ENCODE measurements at places on chromosomes 16 and 17.

GRCh38 chr17:16989230-16989952, 17.5 kb upstream of the TNFRSF13B start:
- DNase-seq = no peak

GRCh38 chr16:57304169-57305061, 19.9 kb upstream of the PLLP start:
- no peak for DNase-seq

DNA sequence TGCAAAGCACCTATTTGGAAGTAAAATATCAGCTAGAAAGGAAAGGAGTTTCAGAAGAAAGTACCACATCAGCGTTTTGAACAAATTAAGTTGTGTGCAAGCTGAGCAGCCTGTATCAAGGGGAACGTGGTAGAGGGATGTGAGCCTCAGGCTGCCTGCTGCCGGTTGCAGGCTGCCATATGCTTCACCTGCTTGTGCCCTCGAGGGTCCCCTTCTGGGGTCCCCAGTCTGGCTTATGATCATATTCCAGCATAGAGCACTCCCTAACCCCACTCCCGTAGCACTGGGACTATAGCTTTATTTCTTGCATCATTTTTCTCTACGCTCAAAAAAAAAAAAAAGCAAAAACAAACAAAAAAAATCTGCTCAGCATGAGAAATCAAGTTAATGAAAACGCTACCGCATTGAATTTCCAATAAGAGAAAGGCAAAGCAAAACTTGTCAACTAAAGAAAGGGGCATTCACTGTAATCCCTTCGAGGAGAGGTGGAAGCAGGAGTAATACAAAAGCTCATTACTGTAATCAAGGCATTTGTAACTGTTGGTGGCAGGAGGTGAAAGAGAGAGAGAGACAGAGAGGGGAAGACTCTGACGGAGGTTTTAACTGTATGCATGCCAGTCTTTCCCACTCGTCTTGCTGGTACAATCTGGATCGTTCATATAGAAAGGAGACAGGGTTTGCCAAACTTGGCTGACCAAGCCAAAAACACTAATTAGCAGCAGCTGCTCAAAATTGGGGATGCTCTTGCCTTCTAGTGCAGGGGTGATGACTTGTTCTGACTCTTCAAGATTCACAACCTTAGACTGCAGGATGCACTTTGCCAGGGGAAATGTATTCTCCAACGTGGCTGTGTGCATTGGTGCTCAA, 258.2 kb upstream of the HSBP1 start:
- DNase-seq = no peak

DNA sequence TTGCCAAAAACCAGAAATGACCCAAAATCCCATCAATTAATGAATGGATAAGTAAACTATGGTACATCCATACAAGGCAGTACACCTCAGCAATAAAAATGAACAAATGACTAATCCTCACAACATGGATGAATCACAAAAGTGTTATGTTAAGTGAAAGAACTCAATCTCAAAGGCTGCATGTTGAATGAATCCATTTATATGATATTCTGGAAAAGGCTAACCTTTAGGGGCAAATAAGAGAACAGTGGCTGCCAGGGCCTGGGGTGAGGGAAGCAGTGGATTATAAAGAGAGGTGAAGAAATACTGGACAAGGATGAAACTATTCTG, 46.1 kb upstream of the MSI2 start:
- no peak for DNase-seq

DNA sequence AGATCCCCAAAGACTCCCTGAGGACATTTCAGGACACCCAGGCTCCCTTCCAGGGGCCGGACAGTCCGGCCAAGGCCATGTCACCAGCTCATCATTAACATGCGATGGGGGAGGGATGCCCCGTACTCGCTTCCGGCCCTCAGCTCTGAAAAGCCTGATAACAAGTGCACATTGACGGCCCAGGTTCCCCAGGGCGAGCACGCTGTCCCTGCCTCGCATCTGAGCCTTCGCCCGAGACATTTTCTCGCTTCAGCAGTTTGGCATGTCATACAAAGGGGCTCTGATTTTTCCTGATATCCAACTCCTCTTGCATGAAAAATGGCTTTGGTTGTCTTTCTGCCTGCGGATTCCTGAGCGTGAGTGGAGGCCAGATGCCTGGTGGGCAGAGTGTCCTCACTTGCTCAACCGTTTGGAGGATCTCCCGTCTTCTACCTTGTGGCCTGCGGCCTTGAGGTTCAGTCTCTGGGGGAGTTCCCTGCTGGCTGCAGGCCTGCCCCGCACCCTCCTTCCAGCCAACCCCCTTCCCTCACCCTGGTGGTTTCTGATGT, 14.1 kb downstream of the CACNG4 start:
- no peak for DNase-seq

DNA sequence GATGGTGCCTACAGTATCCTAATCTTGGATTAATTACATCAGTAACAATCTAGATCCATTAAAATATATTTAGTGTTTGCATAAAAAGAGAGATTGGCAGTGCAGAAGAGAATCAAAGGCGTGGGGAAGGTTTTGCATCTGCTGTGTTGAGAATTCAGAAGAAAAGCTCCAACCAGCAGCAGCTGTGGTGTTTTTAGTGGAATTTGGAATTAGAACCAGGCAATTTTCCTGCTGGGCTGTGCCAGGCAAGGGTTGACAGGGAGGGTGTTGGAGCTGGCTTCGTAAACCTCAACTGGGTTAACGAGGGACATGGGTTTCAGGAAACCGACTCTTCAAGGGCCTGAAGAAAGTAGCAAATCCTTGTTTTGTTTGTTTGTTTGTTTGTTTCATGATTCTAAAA, 107.8 kb upstream of the WSCD1 start:
- no peak for DNase-seq

DNA sequence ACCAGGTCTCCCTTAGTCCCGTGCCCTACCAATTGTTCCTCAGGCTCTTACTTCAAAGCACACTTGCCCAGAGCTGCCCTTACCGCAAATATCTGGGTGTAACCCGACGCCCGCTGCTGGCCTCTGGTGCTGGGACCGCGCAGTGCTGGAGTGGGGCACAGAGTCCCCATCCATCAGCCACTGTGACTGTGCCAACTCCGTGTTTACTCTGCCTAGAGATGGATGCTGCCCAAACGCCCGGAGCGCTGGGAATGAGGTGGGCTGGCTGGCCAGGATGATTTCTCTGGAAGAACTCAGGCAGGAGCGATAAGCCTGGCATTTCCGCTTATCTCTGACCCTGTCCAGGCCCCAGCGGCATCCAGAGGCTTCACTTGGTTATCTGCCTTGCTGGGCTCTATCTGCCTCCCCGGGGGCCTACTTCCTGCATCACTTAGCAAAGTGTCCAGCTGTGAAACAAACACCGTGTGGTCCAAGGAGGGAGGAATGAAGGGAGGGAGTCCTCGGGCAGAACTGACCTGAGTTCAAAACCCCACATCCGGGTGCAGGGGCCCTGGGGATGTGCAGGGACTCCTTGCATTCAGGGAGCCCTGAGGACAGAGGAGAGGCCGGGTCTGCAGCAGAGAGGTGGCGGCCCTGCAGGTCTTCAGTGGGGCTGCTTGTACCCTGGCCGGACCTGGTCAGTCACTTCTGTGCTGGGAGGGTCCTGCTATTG, 9.4 kb upstream of the MYLK3 start:
- no peak for DNase-seq

GRCh38 chr17:1122533-1123392, 57.0 kb downstream of the ABR start:
- no peak for DNase-seq

DNA sequence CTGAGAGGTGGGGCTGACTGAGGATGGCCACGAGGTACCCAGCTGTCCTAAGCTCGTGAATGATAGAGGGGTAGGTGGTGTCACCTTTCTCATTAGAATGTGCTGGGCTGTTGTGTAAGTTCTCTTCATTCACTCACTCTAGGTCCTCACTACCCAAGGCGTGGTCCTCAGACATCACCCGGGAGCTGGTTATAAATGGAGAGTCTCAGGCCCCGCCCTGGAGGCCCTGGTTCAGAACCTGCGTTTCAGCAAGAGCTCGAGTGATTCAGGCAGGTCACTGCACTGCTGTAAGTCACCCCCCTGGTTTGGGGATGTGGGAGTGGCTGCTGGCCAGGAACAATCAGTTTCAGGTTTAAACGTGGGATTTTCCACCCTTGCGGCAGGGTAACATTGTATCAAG, 139.8 kb downstream of the FOXL1 start:
- DNase-seq = no peak

GRCh38 chr16:58299757-58300349, 5.0 kb upstream of the PRSS54 start:
- DNase-seq = no peak

DNA sequence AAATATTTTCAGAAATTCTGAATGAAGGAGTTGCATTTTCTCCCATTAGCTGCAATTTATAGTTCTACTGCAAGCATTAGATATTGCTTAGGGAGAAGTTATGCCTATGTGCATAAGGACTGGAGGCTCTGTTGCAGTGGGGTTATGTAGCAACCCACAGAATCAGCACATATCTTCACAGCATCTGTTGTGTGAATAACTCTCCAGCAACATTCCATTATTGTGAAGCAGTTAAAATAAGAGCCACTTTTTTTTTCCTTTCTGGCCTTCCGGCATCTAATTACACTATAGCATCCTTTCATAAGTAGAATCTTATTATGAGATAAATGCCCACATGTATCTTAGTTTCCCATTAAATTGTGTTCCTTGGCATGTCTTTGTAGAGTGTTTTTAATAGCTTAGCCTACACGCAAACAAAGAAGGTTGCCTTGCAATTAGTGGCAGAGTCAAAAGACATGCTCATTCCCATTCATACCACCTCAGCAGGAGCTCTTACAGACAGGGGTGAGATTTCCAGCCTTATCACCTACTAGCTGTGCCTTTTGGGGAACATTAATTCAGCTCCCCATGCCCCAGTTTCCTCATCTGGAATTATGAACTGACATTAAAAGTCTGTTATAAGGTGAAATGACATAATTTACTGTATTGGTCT, 596.0 kb upstream of the GOT2 start:
- DNase-seq = no peak

GRCh38 chr17:60153606-60154390, 4.0 kb downstream of the CA4 start:
- DNase-seq = no peak

DNA sequence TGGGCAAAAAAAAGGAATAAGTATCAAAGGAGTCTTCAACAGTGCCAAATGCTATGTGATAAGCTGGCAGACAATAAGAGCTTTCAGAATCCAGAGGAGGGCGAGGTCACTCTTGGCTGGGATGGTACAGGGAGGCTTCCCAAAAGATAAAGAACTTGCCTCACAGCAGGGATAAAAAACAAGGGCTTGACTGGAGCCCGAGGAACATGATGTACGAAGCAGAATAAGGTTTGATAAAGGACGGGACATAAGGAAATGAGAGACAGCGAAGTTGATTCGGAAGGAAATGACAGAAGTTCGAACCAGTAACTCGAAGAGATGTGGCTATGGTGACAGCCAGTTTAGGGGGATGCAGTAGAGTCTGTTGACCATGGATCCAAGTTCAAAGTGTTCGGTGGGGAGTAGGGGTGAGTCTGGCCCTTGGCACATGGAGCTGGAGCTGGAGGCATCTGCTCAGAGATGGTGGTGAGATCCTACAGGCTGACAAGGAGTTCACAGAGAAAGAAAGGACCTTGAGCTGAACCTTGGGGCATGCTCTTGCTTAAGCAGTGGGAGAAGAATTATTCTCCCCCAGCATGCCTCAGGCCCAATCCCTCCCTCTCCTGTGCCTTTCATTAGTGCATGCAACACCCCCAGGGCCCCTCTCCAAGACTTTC, 137.6 kb upstream of the RCVRN start:
- DNase-seq = no peak

- DNase-seq = no peak
Measured at GRCh38 chr16:35909351-35909954, 2450.0 kb downstream of the TP53TG3F start.

DNA sequence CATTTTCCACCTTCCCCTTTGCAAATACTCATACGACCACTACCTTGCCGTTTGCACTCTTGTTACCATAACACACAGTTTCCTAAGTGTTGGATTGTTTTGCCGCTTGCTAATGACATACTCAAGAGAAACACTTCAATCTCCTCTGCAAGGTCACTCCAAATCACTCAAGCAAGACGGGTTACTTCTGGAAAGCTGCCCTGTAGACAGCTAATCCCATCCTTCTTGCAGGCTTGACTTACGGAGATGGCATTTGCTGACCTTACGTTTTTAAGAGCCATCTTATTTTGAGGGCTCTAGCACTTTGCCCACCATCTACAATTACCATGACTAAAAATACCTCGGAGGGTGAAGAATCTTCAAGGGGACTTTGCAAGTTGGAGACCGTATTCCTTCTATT, 46.2 kb downstream of the MYH3 start:
- no peak for DNase-seq

- DNase-seq = no peak
Measured at GRCh38 chr17:45905814-45906213, 11.5 kb downstream of the MAPT start.

GRCh38 chr17:19470530-19471261, 59.7 kb downstream of the RNF112 start:
- DNase-seq = no peak

- DNase-seq = no peak
Measured at GRCh38 chr16:49749816-49750215, 106.1 kb downstream of the ZNF423 start.

DNA sequence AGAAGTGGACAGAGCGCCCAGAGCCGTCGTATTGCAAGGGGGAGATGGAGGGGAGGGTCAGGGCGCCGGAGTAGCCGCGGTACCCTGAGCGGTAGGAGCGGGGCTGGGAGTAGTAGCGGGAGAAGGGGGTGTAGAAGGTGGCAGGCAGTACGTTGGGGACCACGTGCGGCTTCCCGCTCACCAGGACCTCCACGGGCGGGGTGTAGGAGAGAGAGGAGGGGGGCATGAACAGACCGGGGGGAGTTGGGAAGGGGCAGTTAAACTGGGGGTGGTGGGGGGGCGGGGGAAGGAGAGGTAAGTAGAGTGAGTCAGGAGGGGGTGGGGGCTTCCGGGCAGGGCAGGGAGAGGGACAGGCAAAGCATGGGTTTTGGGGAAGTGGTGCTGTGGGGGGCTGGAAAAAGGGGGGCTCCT, 16.8 kb downstream of the ST6GALNAC2 start:
- no peak for DNase-seq

DNA sequence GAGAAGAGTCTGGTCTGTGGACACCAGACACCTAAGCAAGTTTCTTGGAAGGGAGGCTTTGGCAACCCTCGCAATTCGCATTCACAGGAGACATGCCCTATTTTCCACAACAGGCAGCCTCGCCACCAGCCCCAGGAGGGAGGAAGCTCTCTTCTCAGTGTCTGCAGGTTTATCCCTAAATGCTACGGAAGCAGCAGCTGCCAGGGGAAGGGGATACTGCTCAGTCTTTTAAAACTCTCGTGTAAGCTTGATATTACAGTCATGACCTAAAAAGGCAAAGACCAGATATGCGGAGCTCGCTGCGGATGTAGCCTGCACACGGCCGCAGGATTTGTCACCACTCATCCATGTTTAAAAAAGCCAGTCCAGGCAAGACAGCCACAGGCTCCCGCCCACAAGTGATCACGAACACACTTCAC, 159.2 kb upstream of the RPH3AL start:
- DNase-seq = no peak

- DNase-seq = no peak
Measured at GRCh38 chr17:51840688-51841087, 317.8 kb downstream of the CA10 start.
